ENCODE measurements at places on chromosomes 13 and 19. TPM values are rescaled to one million over a fixed set of nuclear protein-coding genes. Genes with fewer than 3 reads are reported as not detected.

The PCP2 gene
- total RNA-seq: 0.62 TPM

- H3K36me3 ChIP-seq: peaks cover 4% of the 10 kb centered on the region
- DNase-seq: no peak
- H3K4me3 ChIP-seq: no peak overlapping the region
- H3K27me3 ChIP-seq: no peaks in the 10 kb centered on the region
These were observed 76.5 kb downstream of the LATS2 start for GRCh38 chr13:20984879-20985278.

DNA sequence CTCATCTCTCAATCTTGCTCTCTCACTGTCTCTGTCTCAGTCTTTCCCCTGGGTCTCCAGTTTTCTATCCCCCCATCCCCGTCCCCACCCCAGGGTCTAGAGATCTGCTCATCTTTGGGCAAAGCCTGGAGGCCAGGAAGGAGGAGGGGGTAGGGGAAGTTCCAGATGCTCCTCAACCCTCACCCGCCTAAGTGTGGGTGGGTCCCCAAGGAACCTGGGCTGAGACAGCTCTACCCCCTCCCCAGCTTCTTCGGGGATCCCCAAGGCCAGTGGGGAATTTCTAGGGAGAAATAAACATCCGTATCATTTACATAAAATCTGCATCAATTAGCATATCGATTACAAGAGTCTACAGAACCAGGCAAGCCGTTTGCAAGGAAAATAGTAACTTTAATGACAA lies 31.8 kb upstream of the SEMA6B start:
- no peak for DNase-seq
- no peaks in the 10 kb centered on the region for H3K4me1 ChIP-seq
- H3K4me3 ChIP-seq: no peak overlapping the region
- no peaks in the 10 kb centered on the region for H3K27me3 ChIP-seq

The EID2 gene
- total RNA-seq: 9.7 TPM

- no peak overlapping the region for H3K4me3 ChIP-seq
- no peaks in the 10 kb centered on the region for H3K36me3 ChIP-seq
- no peaks in the 10 kb centered on the region for H3K27me3 ChIP-seq
- H3K27ac ChIP-seq: no peak overlapping the region
- DNase-seq: no peak
- no peaks in the 10 kb centered on the region for H3K4me1 ChIP-seq
These were observed 9.0 kb downstream of the PPP1R14A start for GRCh38 chr19:38247126-38247525.

DNA sequence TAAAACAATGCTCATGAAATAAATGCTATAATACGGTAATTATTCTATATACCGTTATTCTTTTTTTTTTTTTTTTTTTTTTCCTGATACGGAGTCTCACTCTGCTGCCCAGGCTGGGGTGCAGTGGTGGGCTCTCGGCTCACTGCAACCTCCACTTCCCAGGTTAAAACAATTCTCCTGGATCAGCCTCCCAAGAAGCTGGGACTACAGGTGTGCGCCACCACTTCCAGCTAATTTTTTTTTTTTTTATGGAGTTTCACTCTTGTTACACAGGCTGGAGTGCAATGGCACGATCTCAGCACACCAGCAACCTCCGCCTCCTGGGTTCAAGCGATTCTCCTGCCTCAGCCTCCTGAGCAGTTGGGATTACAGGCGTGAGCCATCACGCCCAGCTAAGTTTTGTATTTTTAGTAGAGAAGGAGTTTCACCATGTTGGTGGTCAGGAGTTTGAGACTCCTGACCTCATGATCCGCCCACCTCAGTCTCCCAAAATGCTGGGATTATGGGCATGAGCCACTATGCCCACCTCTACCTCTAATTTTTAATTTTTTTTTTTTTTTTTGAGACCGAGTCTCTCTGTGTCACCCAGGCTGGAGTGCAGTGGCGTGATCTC lies 6.9 kb downstream of the PPP1R15A start:
- no peak for DNase-seq
- no peaks in the 10 kb centered on the region for H3K27me3 ChIP-seq
- no peak overlapping the region for H3K4me3 ChIP-seq
- H3K36me3 ChIP-seq: peaks cover 10% of the 10 kb centered on the region
- no peak overlapping the region for H3K27ac ChIP-seq
- peaks cover 14% of the 10 kb centered on the region for H3K4me1 ChIP-seq

DNA sequence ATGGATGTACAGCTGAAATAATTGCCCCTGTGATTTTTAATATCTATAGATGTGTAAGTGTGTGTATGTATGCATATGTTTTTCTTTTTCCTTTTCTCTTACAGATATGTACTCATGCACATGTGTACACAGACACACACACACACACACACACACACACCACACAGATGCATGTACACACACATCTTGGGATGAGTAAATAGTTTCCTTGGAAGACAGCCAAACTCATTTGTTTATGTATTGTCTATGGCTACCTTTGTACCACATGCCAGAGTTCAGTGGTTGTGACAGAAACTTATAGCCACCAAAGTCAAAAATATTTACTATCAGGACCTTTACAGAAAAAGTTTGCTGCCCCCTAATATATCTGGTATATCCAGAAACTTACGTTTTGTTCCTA lies 192.6 kb downstream of the MAB21L1 start:
- no peaks in the 10 kb centered on the region for H3K36me3 ChIP-seq
- DNase-seq: no peak
- no peaks in the 10 kb centered on the region for H3K27me3 ChIP-seq
- no peaks in the 10 kb centered on the region for H3K4me1 ChIP-seq
- H3K27ac ChIP-seq: no peak overlapping the region

The ZNF575 gene
- 1.2 TPM for total RNA-seq
